Mucosa of gallbladder (tissue), 1 donor: ENCODE measurements at places on chromosomes 6 and 20. TPM values are rescaled to one million over a fixed set of nuclear protein-coding genes. Genes with fewer than 3 reads are reported as not detected.

CASS4 gene
- 2.0 TPM for total RNA-seq

BEND6 gene
- 0.95 TPM for total RNA-seq

TREM1 gene
- 1.3 TPM for total RNA-seq

CD83 gene
- total RNA-seq: 5.8 TPM

UST gene
- total RNA-seq: 24.0 TPM

TP53TG5 gene
- total RNA-seq: not detected

ACSS1 gene
- total RNA-seq: 70.8 TPM

SUPT3H gene
- total RNA-seq: 5.1 TPM

MTRF1L gene
- total RNA-seq: 18.2 TPM

SNPH gene
- total RNA-seq: 15.1 TPM

BPI gene
- 0.72 TPM for total RNA-seq

SYNJ2 gene
- 26.8 TPM for total RNA-seq

BNIP5 gene
- total RNA-seq: 7.4 TPM

RFX6 gene
- total RNA-seq: not detected
